ENCODE measurements at places on chromosomes 6 and 20. TPM values are rescaled to one million over a fixed set of nuclear protein-coding genes. Genes with fewer than 3 reads are reported as not detected.
A peak's percentile ranks its signal among the peaks of the same experiment; 100 is the strongest.

Gene TULP1
- not detected for polyA plus RNA-seq

DNA sequence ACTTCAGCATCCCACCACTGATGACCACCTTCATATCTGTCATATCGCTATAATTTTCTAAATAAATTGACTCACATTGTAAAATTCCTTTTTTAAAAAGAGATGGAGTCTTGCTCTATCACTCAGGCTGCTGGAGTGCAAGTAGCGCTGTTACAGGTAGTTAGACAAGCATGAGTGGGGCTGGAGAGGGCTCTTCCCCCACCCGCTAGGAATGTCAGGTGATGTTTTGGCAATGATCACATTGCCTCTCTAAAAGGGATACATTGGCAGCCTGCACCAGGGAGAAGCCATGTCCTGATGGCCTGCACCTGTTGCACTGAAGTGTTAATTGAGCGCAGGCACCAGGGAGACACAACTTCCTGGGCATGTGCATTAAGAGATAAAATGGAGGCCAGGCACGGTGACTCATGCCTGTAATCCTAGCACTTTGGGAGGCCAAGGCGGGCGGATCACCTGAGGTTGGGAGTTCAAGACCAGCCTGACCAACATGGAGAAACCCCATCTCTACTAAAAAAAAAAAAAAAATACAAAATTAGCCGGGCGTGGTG lies 16.9 kb upstream of the SLC22A16 start:
- DNase-seq, result no peak
- no peaks in the 10 kb centered on the region for H3K4me1 ChIP-seq
- H3K4me3 ChIP-seq, result no peak overlapping the region
- no peaks in the 10 kb centered on the region for H3K36me3 ChIP-seq

Gene OLIG3
- polyA plus RNA-seq, result not detected

GRCh38 chr6:106510090-106510970 lies 119.0 kb downstream of the RTN4IP1 start:
- no peaks in the 10 kb centered on the region for H3K36me3 ChIP-seq
- H3K4me3 ChIP-seq, result peak overlapping the region; percentile 87
- peaks cover 49% of the 10 kb centered on the region for H3K4me1 ChIP-seq

Gene KIFC1
- 0.68 TPM for polyA plus RNA-seq

GRCh38 chr20:9467995-9468394 lies 46.4 kb upstream of the LAMP5 start:
- no peak overlapping the region for H3K4me3 ChIP-seq
- H3K27me3 ChIP-seq, result no peaks in the 10 kb centered on the region
- DNase-seq, result no peak
- no peaks in the 10 kb centered on the region for H3K4me1 ChIP-seq
- H3K27ac ChIP-seq, result no peak overlapping the region

Gene CLVS2
- not detected for polyA plus RNA-seq

DNA sequence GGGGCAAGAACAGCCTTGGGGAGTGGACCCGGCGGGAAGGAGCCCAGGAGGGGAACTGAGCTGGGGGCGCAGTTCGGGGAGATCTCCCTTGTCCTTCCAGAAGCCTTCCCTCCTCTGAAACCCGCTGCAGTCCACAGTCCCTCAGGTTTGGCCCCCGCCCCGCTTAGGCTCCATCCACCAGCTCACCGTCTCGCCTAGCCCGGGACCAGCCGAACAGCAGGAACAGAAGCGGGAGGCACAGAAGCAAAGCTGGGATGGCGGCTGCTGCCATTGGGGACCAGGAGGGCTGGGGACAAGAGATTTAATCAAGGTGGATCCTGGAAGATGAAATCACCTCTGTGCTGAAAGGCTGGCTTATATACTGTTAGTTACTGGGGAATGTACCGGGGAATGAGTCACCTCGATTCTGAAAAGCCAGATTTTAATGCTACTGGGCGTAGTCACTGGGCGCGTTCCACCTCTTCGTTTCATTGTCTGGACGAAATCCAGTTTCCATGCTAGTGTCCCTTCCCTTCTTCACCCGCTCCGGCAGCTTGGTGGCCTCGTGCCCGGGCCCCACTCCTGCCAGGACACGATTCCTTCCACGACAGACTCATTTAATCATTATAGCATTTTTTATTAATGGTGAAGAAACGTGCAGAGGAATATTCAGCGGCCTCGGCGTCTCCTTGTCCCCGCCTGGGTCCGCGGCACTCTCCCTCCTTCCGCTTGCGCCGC lies at the start of gene RAET1L:
TSS of gene RAET1L (minus strand) at position 332 of the 717 bp plus-strand sequence. CDS start at position 271, 61 bp downstream.
- peak within 1 kb of the TSS; percentile 29 for H3K4me3 ChIP-seq
- H3K36me3 ChIP-seq, result no peaks in the 10 kb centered on the region
- no peak for DNase-seq
- H3K4me1 ChIP-seq, result peaks cover 7% of the 10 kb centered on the region
- H3K27ac ChIP-seq, result no peak within 1 kb of the TSS
- peaks cover 18% of the 10 kb centered on the region for H3K27me3 ChIP-seq

DNA sequence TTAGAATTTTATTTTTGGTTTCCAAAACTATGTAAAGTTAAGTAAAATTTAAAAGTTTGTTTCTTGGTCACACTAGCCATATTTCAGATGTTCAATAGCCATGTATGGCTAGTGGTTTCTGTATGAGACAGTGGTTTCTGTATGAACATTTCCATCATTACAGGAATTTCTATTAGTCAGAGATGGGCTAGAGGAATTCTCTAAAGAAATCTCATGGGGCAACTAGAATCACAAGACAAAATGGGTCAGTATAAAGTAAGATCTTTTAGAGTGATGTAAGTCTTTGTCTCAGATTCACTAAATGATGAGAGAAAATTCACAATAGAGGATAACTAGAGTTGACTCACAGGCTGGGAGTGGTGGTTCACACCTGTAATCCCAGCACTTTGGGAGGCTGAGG lies 149.0 kb downstream of the FUT9 start:
- H3K27me3 ChIP-seq, result no peaks in the 10 kb centered on the region
- H3K27ac ChIP-seq, result no peak overlapping the region
- H3K4me1 ChIP-seq, result no peaks in the 10 kb centered on the region
- H3K4me3 ChIP-seq, result no peak overlapping the region
- no peak for DNase-seq

- no peaks in the 10 kb centered on the region for H3K4me1 ChIP-seq
- no peak for DNase-seq
- H3K27ac ChIP-seq, result no peak overlapping the region
- no peaks in the 10 kb centered on the region for H3K36me3 ChIP-seq
Measured at GRCh38 chr6:123990376-123990775, 186.7 kb downstream of the NKAIN2 start.

Gene LAMP5
- polyA plus RNA-seq, result 2.6 TPM

Gene SNAI1
- polyA plus RNA-seq, result 181 TPM

DNA sequence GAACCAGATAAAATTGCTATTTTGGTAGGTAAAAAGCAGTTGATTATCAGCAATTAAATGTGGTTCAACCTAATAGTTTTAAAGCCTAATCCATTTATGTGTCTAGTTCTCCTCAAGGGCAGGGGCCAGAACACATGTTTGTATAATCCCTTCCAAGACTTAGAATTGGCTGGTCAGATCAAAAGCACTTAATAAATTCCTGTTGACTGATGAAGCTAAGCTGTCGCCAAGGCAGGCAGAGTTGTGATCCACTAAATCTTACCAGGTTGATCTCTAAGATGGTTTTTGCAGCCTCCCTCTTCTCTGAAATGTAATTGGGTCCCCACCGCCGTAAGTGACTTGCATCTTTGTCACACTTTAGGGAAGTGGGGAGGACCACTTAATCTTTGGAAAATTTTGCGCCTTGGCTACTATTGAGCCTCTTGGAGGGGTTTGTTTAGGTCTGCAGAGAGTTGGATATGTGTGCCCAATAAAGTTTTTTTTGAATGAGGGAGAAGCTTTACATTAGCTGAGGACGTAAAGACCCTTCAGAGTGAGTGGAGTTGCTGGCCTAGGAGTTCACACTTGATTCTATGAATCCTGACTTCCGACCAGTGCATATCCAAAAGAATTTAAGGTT lies 65.9 kb downstream of the PHF20 start:
- no peak for DNase-seq
- H3K27ac ChIP-seq, result peak overlapping the region; percentile 23
- H3K4me3 ChIP-seq, result no peak overlapping the region
- no peaks in the 10 kb centered on the region for H3K27me3 ChIP-seq
- H3K4me1 ChIP-seq, result no peaks in the 10 kb centered on the region

DNA sequence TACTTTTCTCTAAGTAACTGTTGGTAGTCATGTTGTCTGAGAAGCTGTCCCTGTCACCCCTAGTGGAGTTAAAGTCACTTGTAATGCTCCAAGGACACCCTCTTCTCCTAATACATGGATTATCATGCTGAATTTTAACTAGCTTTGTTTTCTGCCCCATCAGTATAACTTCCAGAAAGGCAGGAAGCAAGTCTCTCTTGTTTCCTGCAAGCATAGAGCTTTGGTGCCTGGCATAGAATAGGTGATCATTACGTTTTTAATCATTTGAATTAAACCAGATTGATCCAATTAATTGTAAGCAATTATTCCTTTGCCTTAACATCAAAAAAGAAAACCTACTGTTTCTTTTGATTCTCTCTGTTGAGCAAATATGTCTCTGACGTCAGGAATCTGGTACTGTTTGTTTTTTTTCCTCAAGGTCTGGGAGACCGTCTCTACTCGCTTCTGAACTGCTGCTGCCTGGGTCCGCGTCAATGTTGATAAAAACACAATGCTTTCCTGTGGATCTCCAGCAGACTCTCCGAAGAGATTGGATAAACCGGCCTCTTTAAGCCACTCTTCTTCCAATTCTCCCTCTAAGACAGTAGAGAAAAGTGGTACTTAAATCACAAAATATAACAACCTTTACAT lies 71.8 kb downstream of the ARHGAP18 start:
- H3K4me3 ChIP-seq, result no peak overlapping the region
- peaks cover 51% of the 10 kb centered on the region for H3K36me3 ChIP-seq
- DNase-seq, result no peak
- H3K27ac ChIP-seq, result no peak overlapping the region

GRCh38 chr6:154841109-154841508 lies 107.9 kb downstream of the SCAF8 start:
- no peak for DNase-seq
- H3K4me1 ChIP-seq, result no peaks in the 10 kb centered on the region
- no peaks in the 10 kb centered on the region for H3K27me3 ChIP-seq
- H3K36me3 ChIP-seq, result peaks cover 10% of the 10 kb centered on the region
- H3K27ac ChIP-seq, result no peak overlapping the region

Gene ZC3H12D
- 5.6 TPM for polyA plus RNA-seq

- peak; percentile 76 for DNase-seq
- H3K27me3 ChIP-seq, result no peaks in the 10 kb centered on the region
- peak overlapping the region; percentile 97 for H3K27ac ChIP-seq
- H3K36me3 ChIP-seq, result peaks cover 27% of the 10 kb centered on the region
- H3K4me3 ChIP-seq, result peak overlapping the region; percentile 58
- peaks cover 79% of the 10 kb centered on the region for H3K4me1 ChIP-seq
Measured at GRCh38 chr6:36120539-36120938, 9.8 kb upstream of the MAPK13 start.

GRCh38 chr20:35886537-35886936 lies 67.8 kb downstream of the SCAND1 start:
- H3K27ac ChIP-seq, result no peak overlapping the region
- H3K4me1 ChIP-seq, result peaks cover 19% of the 10 kb centered on the region
- no peak for DNase-seq

Gene NKX2-4
- not detected for polyA plus RNA-seq

Gene CST5
- not detected for polyA plus RNA-seq

GRCh38 chr6:81556551-81556950 lies 195.9 kb downstream of the TENT5A start:
- H3K27ac ChIP-seq, result no peak overlapping the region
- H3K4me3 ChIP-seq, result no peak overlapping the region
- no peak for DNase-seq
- H3K4me1 ChIP-seq, result no peaks in the 10 kb centered on the region
- H3K27me3 ChIP-seq, result no peaks in the 10 kb centered on the region
- H3K36me3 ChIP-seq, result no peaks in the 10 kb centered on the region

DNA sequence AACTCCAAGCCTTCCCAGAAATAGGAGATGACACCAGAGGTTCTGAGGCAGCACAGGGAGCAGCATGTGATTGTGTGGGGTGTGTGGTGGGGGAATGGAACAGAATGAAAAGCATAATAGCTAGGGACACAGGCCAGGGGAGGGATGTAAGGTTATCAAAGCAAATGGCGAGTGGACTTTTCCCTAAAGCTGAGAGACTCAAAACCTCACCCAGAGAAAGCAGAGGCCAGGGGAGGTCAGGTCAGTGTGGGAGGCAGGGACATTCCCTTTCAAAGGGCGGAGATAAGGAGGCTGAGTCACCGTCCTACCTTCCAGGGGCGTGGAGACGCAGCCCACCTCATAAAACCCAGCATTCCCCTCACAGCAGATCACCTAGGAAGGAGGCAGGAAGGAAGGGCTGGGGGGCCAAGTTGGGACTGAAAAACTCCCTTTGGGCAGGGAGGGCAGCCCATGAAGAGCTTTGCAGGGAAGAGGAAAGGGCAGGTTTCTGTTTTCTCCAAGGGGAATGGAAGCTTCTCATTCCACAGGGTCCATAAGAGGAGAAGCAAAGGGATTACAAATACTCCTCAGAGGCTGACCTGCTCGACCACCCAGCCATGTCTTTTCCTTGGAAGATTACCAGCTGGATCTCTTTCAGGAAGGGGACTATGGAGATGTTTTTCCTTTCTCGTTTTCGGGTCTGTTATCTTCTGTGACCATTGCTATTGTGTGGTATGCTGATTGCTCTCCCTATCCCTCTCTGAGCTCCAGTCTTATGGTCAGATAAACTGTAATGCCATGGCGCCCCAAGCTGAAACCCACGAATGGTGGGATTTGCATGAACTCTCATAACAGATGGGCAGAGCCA lies 9.6 kb upstream of the LY6G5C start:
- peak overlapping the region; percentile 46 for H3K27ac ChIP-seq
- no peaks in the 10 kb centered on the region for H3K27me3 ChIP-seq
- H3K4me3 ChIP-seq, result no peak overlapping the region
- no peak for DNase-seq

DNA sequence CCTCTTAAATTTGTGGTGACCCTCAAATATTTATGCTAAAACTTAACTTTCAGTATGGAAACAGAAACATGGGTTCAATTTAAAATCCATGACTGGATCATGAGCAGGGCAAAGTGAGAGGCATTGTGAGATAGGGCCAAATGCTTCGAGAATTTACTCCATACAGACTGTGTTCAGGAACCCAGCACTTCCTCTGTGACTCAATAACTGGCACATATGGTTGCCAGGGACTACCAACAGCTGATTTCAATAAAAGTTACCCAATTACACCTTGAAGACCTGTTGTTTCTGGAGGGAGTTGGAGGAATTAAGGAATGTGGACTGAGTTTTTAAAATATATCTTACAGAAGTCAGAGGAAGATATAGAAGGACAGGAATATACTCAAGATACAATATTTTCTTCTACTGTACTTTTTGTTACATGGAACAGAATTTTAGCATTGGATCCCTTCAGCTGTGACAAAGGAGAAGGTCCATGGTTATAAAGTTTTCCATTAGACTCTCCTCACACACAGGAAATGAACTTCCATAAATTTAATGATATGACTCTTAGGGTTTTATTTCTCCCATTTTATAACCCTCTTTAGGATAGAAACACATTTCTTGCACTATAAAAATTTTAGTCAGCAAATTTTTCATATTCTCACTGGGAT lies 258.5 kb downstream of the KHDC1L start:
- no peaks in the 10 kb centered on the region for H3K27me3 ChIP-seq
- peak overlapping the region; percentile 17 for H3K27ac ChIP-seq
- no peaks in the 10 kb centered on the region for H3K4me1 ChIP-seq
- H3K4me3 ChIP-seq, result no peak overlapping the region

GRCh38 chr20:5127204-5127858 lies 523 bp downstream of the CDS2 start:
- peak overlapping the region; percentile 45 for H3K27ac ChIP-seq
- peak overlapping the region; percentile 73 for H3K4me3 ChIP-seq
- no peaks in the 10 kb centered on the region for H3K36me3 ChIP-seq
- H3K4me1 ChIP-seq, result peaks cover 18% of the 10 kb centered on the region
- DNase-seq, result peak; percentile 10
- no peaks in the 10 kb centered on the region for H3K27me3 ChIP-seq

GRCh38 chr6:56241124-56241802 lies 6.1 kb downstream of the COL21A1 start:
- H3K27ac ChIP-seq, result no peak overlapping the region
- DNase-seq, result no peak
- H3K4me3 ChIP-seq, result no peak overlapping the region

All from CD14-positive monocyte (primary cell).